ENCODE measurements at places on chromosomes 13 and 19.

DNA sequence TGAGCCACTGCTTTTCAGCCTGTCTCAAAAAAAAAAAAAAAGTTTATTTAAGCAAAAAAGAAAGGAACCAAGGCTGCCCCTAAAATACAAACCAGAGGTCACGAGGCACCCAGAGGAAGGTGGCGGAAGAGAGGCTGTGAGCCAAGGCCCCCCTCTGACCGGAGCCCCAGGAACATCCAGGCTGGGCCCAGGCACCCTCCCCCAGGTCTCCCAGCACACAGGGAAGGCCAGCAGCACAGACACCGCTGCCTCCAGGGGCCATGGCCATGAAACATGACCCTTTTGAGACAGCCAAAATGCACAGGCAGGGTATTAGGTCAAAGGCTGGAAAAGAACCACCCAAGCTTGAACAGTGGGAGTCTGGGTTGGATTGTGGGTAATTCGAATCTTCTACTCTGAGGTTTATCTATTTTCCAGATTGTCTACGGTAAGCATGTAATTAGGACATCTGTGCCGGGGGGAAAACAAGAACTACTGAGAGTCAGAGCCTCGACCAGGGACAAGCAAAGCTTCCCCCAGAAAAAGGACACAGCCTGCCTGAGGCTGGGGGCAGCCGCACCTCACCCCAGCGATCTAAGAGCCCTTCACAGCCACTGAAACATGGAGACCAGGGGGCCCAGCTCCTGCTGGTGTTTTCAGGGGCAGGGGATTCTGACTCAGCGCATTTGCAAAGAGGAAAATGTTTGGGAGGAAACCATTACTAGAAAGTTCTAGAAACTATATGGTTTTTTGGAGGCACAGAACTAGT, 8.4 kb downstream of the PEX11G start:
- DNase-seq = no peak

GRCh38 chr19:5831159-5831558, 8.3 kb downstream of the FUT6 start:
- DNase-seq = no peak

DNA sequence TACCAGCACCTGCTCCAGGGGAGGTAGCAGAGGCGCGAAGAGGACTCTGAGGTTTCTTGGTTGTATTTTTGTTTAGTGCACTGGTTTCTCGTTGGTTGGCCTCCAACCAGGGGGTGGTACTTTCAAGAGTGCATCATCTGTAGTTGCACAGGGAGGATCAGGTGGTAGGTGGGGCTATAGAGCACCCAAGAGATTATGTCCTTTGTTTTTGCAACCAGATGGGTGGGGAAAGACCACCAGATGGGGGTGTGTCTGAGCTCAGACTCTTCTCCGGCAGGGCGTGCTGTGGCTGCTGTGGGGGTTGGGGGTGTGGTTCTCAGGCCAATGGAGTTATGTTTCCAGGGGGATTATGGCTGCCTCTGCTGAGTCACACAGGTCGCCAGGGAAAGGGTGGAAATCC, 254.4 kb upstream of the KLF12 start:
- no peak for DNase-seq

GRCh38 chr19:29714953-29715700, at the start of gene C19orf12:
C19orf12 (minus strand) TSS chr19:29715261; CDS start chr19:29708413, 6,848 bp downstream.
- DNase-seq = peak; percentile 56

DNA sequence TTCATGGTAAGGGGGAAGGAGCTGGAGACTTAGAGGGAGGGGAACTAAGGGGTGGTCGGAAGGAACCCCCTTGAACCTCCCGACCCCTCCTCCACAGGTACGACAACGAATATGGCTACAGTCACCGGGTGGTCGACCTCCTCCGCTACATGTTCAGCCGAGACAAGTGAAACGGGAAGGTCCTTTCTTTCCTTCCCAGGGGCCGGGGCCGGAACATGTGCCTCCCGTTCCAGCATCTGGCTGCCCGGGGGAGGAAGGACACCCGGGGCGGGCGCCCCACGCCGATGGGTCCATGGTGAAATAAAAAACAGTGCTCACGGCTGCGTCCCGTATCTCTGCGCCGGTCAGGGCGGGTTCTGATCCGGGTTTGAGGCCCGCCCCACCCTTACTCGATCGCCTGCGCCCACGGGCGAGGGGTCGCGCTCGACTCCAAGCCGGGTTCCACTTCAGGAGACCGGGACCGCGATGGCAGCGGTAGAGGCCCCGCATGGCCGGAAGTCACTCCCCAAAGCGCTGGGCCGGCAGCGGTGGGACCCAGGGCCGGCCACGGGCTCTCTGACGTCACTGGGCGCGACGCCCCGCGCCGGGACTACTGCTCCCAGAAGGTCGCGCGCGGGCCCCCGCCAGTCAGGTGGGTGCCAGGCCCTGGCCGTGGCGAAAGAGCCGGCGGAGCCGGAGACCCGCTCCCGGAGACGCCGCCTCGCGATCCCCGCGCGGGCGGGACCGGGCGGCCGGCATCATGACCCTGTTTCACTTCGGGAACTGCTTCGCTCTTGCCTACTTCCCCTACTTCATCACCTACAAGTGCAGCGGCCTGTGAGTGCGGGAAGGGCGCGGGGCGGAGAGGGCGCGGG, at the start of gene TMEM147:
TSS of gene TMEM147 (plus strand) at position 626 of the 854 bp plus-strand sequence. CDS start at position 740, 114 bp downstream.
- peak; percentile 88 for DNase-seq

- no peak for DNase-seq
These were observed 39.6 kb downstream of the ATP11A start for GRCh38 chr13:112729408-112729807.

All from stimulated activated CD4-positive, alpha-beta T cell treated with anti-CD3 and anti-CD28 coated beads, Interleukin-1b, Interleukin-23, amount 100 ng/mL, for 24 hours (primary cell).